Left ventricle myocardium superior (tissue), 1 donor: ENCODE measurements at places on chromosomes 2 and 18. TPM values are rescaled to one million over a fixed set of nuclear protein-coding genes. Genes with fewer than 3 reads are reported as not detected.

GRCh38 chr2:159963700-159964099, 98.7 kb downstream of the PLA2R1 start:
- DNase-seq: no peak

GRCh38 chr2:150782613-150783012, 295.1 kb upstream of the RND3 start:
- no peak for DNase-seq

MAIP1 gene
- total RNA-seq: 29.2 TPM

- DNase-seq: no peak
Observed at GRCh38 chr2:195164930-195165329, 492.1 kb upstream of the SLC39A10 start.

PPP1R1C gene
- 25.2 TPM for total RNA-seq

DNA sequence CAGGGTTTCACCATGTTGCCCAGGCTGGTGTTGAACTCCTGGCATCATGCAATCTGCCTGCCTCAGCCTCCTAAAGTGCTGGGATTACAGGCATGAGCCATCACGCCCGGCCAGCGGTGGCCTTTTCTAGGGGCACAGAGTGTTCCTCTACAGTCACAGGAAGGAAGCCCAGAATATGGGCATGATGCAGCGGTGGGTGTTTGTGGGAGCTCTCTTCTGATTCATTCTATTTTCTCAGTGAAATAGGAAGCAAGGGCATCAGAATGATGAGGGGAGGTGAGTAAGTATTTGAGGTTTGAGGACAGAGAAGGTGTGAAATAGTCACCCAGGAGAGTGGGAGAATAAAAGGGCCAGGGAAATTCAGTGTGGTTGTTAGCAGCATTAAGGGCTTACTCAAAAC, 70.3 kb upstream of the PSME4 start:
- DNase-seq: no peak

BOLL gene
- not detected for total RNA-seq

GRCh38 chr2:149017116-149017985, 21.1 kb upstream of the LYPD6B start:
- peak; percentile 66 for DNase-seq

DNA sequence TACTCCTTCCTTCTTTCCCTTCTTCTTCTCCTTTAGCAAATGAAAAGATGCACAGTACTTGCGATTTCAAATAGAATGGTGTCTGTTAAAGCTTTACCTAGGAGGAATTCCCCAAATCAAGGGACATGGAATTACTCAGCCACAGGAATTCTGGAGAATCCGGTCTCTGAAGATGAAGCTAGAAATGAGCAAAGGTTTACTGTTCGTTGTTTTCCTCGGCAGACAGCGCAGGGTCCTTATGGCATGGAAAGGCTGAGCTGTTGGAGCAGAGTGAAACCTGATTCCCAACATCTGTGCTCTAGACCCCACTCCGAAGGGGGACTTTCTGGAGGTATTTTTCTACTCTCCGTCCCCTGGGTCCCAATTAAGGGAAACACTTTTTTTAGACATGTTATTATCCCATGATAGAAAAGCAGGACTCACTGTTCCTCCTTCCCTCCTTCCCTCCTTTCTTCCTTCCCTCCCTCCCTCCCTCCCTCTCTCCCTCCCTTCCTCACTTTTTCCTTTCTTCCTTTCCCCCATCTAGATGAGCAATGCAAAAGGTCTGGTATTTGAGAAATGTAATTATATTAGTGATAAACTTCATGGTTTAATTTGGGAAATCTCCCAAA, 47.1 kb downstream of the CDCA7 start:
- DNase-seq: no peak

GRCh38 chr2:173719471-173719870, 245.7 kb downstream of the SP3 start:
- no peak for DNase-seq

TXNDC2 gene
- total RNA-seq: not detected

PAX8 gene
- total RNA-seq: 0.30 TPM

- DNase-seq: no peak
Observed at GRCh38 chr2:217722883-217723472, 279.8 kb downstream of the TNS1 start.

DNA sequence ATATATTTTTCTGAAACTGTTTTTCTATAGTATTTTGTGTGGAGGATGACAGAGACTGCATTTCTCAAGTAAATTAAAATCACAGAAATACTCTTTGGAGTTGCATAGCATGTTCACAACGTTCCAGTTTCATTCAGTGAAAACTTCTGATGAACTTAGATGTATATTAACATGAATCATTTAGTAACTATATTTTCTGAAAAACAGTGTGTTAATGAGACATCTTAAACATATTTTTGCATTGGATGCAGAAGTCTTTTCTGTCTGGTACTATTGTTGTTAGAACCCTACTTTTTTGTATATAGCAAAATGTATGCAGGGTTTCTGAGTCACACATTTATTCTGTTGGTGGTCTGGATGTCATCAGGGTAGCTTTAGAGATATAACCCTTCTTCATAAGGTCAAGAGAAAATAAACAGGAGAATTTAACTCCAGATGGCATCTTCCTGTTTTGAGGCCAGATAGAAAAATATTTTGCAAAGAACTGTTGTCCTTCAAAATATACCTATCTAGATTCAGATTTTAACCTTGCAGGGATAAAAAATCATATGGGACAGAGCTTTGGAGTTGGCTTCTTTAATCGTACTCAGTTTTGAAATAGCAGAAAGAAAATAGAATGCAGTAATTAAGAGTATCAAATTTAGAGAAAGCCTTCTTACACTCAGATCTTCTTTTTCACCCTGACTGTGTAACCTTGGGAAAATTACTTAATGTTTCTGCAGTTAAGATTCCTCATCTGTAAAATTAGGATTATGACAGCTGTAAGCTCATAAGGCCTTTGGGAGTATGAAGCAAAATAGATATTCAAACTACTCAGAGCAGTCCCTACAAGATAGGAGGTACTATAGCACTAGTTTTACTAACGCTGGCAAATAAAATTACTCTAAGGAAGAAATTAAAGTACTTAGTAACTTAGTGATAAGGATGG, 5.3 kb downstream of the COL3A1 start:
- no peak for DNase-seq

DNA sequence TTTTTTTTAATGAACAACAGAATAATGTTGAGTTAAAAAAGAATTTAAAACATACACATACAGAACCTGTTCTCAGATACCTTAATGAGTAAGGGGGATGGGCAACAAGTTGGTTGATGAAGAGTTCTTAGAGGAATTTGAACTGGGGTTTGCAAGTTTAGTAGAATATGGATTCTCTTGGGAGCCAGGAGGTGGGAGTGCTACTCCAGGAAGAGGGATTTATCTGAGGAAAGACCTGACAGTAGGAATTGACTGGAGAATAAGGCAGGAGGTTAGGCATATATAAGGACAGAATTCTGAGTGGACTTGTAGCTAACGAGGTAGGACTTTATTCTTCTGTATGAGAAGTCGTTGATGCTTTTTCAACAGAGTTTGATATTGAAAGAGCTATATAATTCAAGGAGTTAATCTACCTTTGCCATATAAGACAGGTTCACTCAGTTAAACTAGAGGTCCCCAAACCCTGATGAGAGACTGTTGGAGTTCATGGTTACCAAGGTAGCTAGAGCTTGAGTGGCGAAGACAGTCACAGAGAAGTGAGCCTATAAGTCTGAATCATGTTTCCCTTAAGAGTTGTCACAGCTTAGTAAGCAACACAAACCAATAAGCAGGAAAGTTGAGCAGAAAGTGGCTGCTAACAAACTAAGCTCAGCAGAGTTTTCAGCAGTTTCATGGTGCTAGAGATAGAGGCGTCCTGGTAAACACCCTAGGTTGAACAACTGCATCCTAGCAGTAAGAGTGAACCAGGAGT, 88.2 kb downstream of the NCOA1 start:
- DNase-seq: no peak

GCG gene
- total RNA-seq: not detected

DNA sequence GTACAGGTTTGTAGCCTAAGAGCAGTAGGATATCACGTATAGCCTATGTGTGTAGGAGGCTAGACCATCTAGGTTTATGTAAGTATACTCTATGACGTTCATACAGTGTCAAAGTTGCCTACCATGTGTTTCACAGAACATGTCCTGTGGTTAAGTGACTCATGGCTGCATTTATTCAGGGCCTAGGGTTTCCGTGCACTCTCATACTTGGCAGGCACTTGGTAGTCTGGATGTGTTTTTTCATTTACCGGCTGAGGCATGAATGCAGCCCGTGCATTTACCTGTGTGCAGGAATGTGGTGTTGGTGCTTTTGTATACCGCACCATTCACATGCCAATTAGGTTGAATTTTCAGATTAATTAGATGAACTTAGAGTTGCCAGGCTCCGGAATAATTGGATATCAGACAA, 43.4 kb downstream of the MYL12B start:
- no peak for DNase-seq

- DNase-seq: peak; percentile 27
Observed at GRCh38 chr2:240205348-240205747, 64.9 kb upstream of the OTOS start.

DNA sequence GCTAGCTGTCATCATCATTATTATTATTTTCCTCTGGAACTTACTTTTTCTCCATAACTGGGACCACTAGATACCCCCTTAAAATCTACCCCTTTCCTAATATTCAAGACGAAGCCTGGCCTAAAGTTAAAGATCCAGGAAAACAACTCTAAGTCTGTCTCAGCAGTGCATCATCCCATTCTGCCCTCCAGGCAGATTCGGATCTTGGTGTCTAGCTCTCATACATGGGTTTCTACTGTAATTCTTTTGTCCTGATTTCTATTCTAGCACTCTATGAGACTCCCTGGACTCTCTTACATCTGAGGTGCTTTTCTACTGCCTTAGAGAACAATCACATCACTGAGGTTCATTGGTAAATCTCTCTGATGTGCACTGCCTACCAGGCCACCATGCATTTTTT, 35.5 kb downstream of the MAP2 start:
- no peak for DNase-seq

- no peak for DNase-seq
Observed at GRCh38 chr18:13589316-13589715, 137.0 kb downstream of the FAM210A start.

- no peak for DNase-seq
Observed at GRCh38 chr18:75790796-75791195, 363.3 kb upstream of the SMIM21 start.

GRCh38 chr18:31983020-31983419, 35.6 kb upstream of the RNF125 start:
- no peak for DNase-seq

PRADC1 gene
- total RNA-seq: 97.7 TPM

- no peak for DNase-seq
Observed at GRCh38 chr2:27185331-27186026, 26.4 kb upstream of the ATRAID start.
